Substantia nigra (tissue), 51 donors: ENCODE measurements at places on chromosomes 3 and 15.

DNA sequence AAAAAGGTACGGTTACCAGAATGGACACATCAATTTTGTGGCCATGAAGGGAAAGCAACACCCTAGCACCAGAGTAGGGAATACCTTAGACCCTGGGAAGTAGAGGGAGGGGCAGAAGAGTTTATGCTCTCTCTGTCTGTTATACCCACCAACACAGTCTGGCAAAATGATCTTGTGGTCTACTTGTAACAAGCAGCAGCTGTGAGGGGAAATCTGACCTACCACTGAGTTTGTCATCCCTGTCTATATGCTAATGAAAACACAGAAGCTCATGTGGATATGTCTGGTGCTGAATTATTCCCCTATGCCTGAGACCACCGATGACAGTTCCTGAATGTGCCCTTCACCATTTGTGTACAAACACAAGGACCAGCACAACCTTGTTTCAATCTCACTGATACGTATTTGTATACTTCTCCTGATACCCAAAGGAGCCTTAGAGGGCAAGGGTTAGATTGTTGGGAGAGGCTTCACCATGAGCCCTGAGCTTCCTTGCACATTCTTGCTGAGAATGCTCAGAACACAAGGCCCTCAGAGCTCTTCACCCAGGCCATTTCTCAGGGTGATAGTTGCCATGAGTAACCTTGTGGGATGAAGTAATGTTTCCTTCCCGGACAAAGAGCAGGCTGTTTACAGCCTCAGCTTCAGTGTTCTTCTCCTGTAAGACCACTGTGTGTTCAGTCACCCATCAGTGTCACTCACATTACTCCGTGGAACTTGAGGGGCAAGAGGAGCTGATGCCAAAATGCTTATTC lies 24.7 kb upstream of the ZNF639 start:
- no peak for DNase-seq

- no peak for DNase-seq
Observed at GRCh38 chr3:125239266-125239665, 26.7 kb upstream of the SLC12A8 start.

DNA sequence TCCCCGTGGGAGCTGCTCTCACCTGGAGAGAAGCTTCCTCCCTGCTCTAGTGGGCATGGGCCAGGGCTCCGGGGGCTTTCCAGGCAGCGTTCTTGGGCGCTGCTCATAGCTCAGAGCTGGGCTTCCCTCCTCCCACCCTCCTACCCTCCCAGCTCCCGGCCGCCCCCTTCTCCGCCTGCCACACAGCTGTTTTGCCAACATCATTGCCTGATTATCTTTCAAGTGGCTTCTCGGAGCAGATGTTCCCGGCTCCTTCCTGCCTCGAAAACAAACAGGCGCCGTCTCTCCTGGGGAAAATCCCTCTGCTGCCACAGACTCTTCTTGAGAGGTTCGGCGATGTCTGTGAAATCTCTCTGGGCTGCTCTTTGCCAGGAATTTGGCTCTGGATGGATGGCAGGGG lies 195.6 kb downstream of the RPLP1 start:
- no peak for DNase-seq

GRCh38 chr3:20141851-20142250 lies 44.2 kb downstream of the SGO1 start:
- DNase-seq: peak; percentile 75

DNA sequence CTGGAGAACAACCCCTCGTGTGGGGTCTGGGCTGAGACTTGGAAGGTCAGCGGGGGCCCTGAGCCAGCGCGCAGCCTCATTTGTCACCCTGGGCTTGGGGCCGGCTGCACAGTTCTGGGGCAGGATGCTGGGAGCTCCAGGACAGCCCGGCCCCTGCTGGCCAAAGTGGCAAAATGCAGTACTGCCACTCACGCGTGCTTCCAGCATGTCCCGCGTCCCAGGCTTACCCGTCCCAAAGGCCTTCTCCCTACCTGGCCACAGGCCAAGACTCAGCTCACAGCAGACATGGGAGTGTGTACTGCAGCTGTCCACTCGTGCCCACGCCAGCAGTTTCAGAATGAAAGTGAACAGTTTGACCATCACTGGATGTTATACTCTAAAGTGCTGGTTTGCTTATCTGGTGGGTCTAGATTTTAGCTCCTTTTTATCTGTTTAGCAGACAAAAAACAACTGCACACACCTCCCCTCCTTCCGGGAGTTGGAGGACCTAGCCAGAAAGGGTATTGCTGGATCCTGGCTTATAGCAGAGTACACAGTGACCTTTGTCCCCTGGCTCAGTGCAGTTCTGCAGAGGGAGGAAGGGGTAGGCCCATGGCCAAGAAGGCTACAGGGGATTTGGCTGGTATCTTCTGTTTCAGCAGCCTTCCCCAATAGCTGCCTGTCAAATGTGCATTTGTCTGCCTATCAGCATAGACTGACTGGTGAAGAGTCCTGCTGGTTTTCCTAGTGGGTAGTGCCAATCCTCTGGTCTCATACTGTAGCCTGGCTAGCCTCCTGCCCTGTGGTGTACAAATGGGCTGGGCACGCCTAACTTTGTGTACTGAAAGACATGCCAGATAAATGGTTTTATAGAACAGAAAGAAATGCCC lies 23.2 kb upstream of the IP6K2 start:
- peak; percentile 88 for DNase-seq

GRCh38 chr3:50550079-50550736 lies 17.3 kb downstream of the C3orf18 start:
- peak; percentile 46 for DNase-seq

- no peak for DNase-seq
Observed at GRCh38 chr3:170692720-170693119, 106.8 kb upstream of the SLC7A14 start.

DNA sequence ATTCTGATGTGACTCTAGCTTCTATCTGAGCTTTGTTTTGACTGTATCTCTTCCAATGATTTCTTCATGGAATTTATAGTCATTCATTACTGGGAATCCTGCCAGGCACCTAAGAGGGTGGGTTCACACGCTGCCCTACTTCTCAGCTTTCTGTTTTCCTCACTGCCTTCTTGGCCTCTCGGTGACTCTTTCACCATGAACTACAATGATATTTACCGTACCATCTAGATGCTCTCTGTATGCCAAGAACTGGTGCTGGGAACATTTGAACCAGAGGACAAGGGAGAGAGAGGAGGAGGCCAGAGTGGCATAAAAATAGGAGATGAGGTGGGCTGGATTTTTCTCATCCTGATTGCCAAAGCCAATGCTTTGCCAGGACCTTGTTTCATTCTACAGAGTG lies 280.0 kb upstream of the P2RY1 start:
- no peak for DNase-seq

DNA sequence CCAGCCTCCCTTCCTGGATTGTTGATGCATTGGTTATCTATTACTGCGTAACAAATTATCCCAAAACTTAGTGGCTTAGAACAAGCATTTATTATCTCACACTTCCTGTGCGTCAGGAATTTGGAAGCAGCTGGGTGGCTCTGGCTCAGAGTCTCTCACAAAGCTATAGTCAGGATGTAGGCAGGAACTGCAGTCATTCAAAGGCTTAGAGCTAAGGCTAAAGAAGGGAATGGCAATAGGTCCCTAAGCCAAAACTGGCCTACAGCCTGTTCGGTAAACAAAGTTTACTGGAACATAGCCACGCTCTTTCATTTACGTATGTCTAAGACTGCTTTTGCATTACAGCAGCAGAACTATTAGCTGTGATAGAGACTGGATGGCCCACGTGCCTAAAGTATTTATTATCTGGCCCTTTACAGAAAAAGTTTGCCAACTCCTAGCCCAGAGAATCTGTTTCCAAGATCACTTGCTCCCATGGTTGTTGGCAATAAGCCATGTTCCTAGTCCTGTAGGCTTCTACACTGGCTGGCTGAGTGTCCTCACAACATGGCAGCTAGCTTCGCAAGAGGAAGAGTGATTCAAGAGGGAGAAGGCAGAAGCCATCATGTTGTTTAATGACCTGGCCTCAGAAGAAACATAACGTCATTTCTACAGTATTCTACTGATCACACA lies 132.4 kb downstream of the SNRK start:
- DNase-seq: no peak

DNA sequence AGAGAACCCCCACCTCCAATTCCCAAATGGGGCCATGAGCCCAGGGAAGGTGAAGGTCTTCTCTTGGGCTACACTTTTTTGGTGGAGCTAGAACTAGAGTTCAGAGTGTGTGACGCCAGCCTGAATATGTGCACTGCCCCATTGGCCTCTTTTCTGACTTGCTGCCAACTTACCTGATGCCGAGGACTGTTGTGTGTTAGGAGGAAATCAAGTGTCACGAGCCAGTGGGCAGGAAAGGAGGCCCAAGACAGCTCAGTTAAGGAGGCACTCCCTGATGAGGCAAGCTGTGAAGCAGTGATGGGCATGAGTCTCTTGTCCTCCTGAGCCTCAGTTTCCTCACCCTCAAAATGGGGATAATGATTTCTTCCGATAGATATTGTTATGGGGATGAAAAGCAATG lies 107.8 kb downstream of the ANP32A start:
- no peak for DNase-seq

- no peak for DNase-seq
Observed at GRCh38 chr3:24259901-24260512, 234.6 kb downstream of the THRB start.

- DNase-seq: no peak
Observed at GRCh38 chr3:80244390-80244789, 476.6 kb upstream of the ROBO1 start.

- DNase-seq: no peak
Observed at GRCh38 chr3:61820306-61820992, 259.1 kb downstream of the PTPRG start.

- no peak for DNase-seq
Observed at GRCh38 chr3:122615303-122615702, 37.9 kb downstream of the PARP15 start.

- DNase-seq: no peak
Observed at GRCh38 chr3:60633644-60634043, 617.6 kb downstream of the FHIT start.

DNA sequence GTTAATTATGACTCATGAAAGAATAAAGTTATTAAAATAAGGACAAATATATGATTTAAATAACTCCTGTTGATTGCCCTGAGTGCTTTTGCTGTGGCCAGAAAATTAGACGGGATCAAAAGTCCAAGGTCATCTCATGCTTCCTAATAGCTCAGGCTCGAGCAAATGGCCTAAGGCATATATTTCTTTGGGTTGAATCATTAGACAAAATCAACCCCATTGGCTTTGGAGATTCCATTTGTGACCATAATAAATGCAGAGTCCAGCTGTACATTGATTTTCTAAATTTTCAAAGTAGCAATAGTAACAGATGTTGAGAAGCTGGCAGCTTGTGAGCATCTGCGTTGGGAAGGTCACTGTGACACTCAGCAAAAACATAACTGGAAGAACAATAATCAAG lies 464.5 kb upstream of the TGFBR2 start:
- DNase-seq: no peak
